Globus pallidus (tissue), 1 donor: ENCODE measurements at places on chromosomes 2 and 18.

DNA sequence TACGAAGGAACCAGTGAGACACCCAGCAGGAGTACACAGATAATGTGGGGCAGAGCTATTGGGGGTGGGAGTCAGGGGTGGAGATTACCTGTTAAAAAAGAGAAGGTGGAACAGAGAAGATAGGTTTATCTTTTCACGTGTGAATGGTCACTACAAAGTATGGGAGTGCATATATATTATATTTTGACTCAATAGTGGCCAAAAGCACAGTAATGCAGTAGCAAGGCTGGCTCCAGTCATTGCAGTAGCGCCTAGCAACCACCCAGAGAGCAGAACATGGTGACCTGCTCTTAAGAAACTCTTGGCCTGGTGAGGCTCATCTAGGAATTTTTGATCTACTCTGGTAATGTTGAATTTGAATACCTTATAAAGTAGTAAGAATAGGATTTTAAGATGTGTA is 1.0 kb downstream of the IMPACT start:
- no peak for DNase-seq

GRCh38 chr2:234797566-234798250 is 154.1 kb upstream of the SH3BP4 start:
- no peak for DNase-seq

DNA sequence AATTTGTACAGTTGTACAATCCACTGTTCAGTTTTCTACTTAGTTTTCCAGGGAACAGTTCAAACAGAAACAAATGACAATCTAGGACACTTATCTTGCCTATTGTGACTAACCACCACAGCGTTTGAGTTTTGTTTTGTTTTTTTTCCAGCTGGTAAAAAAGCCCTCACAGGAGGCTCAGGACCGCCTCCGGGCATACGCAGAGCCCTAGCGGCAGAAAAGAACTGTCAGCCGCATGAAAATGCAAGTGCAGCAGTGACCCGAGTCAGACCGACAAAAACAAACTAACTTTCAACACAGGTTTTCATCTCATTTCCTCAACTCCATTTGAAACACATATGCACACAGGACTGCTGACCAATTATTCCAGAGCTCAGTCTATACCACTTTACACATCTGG is 68.6 kb downstream of the STEAP3 start:
- no peak for DNase-seq

GRCh38 chr2:138720035-138720838 is 60.0 kb downstream of the NXPH2 start:
- DNase-seq = no peak

- no peak for DNase-seq
These were observed 93.4 kb downstream of the AKAIN1 start for GRCh38 chr18:5103693-5104092.

GRCh38 chr2:128062571-128062970 is 28.4 kb upstream of the UGGT1 start:
- no peak for DNase-seq

DNA sequence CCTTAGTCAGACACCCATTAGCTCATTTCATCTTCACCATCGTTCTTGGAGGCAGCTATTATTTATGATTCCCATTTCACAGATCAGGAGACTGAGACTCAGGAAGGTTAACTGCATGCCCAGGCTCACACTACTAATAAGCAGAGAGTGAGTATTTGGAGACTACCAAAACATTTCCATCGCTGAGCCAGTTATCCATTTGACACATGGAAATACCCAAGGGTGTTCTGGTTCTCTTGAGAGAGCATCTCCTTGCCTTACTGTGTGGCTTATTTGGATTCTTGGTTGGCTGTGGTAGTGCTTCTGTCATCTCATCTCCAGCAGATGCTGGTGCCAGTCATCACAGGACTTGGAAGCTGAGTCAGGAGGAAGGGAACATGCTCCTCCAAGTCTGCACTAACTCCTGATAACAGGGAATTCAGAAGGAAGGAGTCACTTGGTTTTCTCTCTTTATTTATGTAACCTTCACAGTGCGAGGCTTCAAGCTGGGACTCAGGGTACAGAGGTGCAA is 55.2 kb downstream of the RASGRP3 start:
- no peak for DNase-seq

- DNase-seq = no peak
These were observed 4.5 kb upstream of the GPR55 start for GRCh38 chr2:230929381-230930148.

DNA sequence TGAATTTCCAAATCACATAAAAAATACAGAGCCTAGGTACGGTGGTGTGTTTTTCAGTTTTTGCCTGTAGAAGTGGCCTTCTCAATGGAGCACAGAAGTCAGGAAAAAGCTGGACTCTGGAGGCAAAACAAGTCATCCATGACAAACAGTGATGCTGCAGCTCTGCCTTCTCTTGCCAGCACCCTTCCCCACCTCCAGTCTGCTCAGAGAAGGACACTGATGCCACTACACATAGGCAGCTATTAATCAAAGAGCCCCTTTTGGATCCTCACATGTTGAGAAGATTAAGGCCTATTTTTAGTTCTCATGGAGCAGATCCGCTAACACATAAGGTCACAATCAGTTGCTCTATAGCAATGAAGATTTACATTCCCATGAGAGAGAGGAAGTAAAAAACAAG is 181.6 kb upstream of the GALNT5 start:
- no peak for DNase-seq

- DNase-seq = no peak
These were observed 124.3 kb downstream of the ICOS start for GRCh38 chr2:204060841-204061240.

GRCh38 chr18:59907660-59908059 is 7.9 kb downstream of the PMAIP1 start:
- DNase-seq = no peak

- DNase-seq = peak; percentile 15
These were observed 110.1 kb downstream of the ZNF385B start for GRCh38 chr2:179751163-179751809.

GRCh38 chr18:33264566-33264965 is 176.0 kb downstream of the CCDC178 start:
- DNase-seq = no peak

DNA sequence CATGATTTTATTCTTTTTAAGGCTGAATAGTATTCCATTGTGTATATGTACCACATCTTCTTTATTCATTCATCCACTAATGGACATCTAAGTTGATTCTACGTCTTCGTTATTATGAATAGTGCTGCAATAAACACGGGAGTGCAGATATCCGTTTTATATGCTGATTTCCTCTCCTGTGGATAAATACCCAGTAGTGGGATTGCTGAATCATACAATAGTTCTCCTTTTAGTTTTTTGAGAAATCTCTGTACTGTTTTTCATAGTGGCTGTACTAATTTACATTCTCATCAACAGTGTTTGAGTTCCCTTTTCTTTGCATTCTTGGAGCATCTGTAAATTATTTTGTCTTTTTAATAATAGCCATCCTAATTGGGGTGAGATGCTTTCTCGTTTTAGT is 114.5 kb downstream of the RGPD3 start:
- DNase-seq = no peak
